ENCODE measurements at places on chromosomes 12 and 14.
A peak's percentile ranks its signal among the peaks of the same experiment; 100 is the strongest.

DNA sequence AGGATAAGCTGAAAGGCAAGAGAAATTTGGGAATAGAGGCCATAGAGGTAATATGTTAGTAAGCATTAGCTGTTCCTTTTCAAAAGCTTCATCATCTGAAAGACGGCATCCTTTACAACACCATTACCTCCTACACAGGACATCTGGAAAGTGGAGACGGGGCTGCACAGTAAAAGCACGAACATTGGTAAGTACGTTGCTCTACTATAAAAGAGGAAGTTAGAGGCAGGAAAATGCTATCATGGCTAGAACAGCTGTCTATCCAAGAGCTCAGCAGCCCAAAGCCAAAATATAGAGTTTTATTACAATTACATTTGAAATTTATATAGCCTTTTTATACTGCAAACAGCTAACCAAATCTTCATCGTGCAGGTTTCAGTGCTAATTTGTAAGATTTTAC, 172.3 kb upstream of the GRIP1 start:
- no peak for DNase-seq

GRCh38 chr14:93765970-93766369, 22.3 kb downstream of the PRIMA1 start:
- no peak for DNase-seq

DNA sequence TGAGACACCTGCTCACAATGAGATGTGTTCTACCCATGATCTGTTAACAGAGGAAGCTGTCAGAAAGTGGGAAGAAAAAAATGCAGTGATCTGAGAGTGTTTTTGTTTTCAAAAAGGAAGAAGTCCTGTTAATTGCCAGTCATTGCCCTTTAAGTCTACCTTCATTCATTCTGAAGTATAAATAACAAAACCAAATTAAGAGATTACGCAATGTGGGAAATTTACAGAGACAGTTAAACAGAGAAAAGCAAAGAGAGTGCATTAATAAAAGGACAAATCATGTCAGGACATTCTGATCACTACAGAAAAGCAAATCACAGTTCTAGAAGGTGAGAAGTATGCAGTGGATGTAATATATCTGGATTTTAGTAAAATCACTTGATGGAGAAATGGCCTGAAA, 154.2 kb downstream of the NRXN3 start:
- DNase-seq, result no peak

- DNase-seq, result no peak
Measured at GRCh38 chr12:57984629-57985151, 43.3 kb downstream of the ATP23 start.

DNA sequence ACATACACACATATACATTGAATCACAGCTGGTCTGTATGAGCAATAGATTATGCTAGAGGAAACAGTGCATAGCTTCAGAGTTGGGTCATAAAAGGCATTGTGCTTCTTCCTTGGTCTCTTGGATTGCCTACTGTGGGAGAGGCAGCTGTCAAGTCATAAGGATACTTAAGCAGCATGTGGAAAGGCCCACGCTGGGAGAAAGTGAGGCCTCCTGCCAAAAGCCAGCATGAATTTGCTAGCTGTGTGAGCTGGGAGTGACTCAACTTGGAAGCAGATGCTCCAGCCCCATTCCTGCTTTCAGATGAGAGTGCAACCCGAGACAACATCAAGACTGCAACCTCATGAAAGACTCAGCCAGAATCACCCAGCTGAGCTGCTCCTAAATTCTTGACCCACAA, 311.9 kb upstream of the TBX3 start:
- DNase-seq, result no peak

- DNase-seq, result no peak
Measured at GRCh38 chr12:52667509-52667908, 12.7 kb downstream of the KRT1 start.

DNA sequence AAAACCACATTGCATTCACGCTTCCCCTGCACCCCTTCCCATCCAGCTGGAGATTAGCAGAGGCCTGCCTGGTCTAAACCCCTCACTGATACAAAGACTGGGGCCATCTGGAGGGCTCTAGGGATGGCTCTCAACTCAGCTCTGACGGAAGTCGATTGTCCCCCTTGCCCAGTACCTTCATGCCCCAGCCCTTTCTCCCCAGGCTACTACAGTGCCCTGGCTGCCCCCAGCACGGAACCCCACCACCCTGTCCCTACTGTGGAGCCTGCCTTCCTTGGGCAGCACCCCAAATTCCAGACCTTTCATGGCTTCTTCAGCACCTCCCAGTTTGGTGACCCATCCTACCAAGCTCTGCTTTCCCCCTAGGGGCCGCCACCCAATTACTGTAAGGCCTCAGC, 25.6 kb downstream of the ZFP36L1 start:
- DNase-seq, result no peak

DNA sequence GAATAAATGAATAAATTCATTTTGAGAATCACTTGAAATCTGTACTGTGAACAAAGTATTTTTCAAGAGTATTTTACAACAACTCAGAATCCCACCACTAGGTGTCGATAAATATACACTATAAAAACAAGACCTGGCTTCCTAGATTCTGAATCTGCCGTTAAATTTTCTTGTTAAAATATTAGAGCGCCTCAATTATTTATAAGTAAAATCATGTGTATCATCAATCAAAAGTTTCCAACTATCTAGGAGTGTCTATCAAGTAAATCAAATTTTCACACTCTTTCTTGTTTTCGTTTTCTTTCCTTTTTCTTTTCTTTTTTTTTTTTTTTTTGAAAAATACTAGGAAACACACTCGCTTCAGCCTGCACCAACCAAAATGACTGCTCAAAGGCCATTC, 179.2 kb upstream of the DCN start:
- DNase-seq, result peak; percentile 47

- no peak for DNase-seq
Measured at GRCh38 chr14:55152052-55152753, 23.2 kb downstream of the LGALS3 start.

DNA sequence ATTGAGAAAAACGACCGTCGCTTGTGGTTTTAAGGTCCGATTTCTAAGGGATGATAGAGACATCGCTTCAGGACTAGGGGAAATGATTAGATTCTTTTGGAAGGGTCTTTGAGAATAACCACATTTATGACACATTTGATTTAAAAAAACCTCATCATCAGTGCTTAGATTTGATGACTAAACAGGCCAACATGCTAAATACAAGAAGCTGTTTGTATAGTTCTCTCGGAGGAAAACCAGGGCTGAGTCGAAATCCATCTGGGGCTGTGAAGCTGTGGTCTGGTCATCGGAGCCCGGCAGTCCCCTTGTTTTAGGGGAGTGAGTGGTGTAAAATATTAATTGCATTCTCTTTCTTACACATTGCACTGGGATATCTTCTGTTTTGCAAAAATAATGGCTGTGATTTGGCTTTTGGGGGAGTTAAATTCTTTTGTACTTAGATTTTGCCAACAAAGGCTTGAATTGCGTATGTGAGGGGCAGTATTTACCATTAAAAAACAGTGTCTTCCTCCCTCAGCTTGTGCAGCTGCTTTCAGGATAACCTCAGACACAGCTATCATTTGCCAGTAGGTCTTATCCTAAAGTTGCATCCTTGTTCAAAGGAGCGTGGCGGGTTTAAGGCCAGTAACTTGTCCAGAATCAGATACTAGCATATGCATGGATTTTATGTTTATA, 550 bp downstream of the GNG2 start:
- DNase-seq, result no peak

GRCh38 chr12:117438809-117439208, 77.4 kb upstream of the NOS1 start:
- DNase-seq, result no peak

- no peak for DNase-seq
Measured at GRCh38 chr12:5201554-5202218, 158.0 kb downstream of the KCNA5 start.

GRCh38 chr14:23538785-23539184, 12.8 kb downstream of the ZFHX2 start:
- no peak for DNase-seq

- no peak for DNase-seq
Measured at GRCh38 chr14:61489512-61489911, 168.1 kb downstream of the PRKCH start.
